ENCODE measurements at places on chromosomes 3 and 15.
A peak's percentile ranks its signal among the peaks of the same experiment; 100 is the strongest.

DNA sequence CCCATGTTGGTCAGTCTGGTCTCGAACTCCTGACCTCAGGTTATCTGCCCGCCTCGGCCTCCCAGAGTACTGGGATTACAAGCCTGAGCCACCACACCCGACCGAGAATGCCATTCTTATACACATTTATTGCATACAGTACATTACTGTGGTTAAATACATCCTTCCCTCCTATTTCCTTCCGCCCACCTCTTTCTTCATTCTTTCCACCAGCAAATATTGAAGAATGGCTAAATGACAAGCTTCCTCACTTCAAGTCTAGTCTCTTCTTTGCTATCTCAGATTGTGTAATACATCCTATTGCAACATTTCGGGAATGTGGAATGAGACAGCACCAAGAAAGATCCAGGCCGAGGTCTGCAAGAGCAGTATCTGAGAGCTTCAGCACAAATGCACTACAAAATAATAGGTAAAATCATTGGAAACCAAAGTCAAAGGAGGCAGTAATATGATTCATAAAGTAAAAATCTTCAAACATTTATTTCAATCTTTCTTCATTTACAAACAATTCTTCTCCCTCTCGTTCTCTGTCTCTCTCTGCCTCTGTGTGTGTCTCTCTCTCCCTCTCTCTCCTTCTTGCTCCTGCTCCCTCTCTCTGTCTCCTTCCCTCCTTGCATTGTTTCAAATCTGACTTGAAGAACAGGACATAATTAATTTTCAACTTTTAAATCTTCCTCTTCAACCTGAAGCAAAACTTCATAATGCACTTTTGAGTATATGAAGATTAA lies 94.7 kb upstream of the TGFBR2 start:
- H3K27ac ChIP-seq: no peak overlapping the region
- DNase-seq: no peak
- no peaks in the 10 kb centered on the region for H3K27me3 ChIP-seq
- H3K4me1 ChIP-seq: peaks cover 16% of the 10 kb centered on the region
- H3K4me3 ChIP-seq: no peak overlapping the region
- no peaks in the 10 kb centered on the region for H3K36me3 ChIP-seq

DNA sequence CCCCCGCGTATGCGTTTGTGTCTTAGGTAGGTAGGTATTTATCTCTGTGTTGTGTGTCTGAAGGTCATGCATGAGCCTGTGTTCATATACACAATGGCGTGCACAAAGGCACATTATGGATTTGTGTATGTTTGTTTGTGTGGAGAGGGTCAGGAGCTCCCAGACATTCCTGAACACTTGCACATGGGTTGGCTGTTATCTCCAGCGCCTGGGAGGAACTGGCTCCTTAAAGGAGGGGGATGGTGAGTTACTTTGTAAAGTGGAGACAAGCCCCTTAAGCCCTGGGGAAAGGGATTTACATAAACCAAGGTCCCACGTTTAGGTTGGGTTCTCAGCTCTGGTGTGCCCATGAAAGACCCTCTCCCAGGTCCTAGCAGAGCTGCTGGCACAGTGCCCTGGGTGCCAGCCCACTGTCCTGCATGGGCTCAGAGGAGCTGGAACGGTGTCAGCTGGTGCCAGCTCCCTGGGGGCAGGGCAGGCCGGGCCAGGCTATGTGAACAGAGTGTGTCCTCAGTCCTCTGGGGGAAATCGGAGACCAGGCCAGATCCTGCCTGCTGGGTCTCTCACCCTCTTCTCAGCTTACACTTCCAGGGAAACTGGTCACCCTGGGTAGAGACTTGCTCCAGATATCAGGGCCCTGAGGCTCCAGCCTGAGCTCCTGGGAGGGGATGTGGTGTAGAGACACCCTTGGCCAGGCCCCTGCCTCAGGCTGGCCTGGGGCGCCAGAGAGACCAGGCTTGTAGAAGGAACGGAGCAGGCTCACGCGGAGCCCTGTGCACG lies 25.1 kb downstream of the SNX33 start:
- H3K27ac ChIP-seq: peak overlapping the region; percentile 31
- H3K4me1 ChIP-seq: no peaks in the 10 kb centered on the region
- no peaks in the 10 kb centered on the region for H3K36me3 ChIP-seq
- DNase-seq: no peak
- no peaks in the 10 kb centered on the region for H3K27me3 ChIP-seq

DNA sequence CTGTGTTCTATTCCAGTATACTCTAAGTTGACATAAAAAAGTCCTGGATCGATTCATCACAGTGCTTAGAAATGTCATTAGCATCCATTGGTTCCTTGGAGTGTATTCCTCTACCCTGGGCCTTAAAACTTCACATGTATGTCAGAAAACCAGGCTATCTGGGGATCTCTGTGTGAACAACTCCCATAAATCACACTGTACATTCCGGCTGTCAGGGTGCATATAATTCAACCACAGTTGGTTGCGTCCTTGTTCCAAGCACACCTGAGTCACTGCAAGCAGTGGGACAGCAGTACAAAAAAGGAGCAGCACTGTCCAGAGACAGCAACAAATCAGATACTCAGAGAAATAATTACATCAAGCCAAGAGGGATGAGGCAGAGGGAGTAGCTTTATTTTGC lies 52.4 kb downstream of the PDZRN3 start:
- H3K4me1 ChIP-seq: no peaks in the 10 kb centered on the region
- no peak overlapping the region for H3K27ac ChIP-seq
- no peak for DNase-seq
- peaks cover 36% of the 10 kb centered on the region for H3K27me3 ChIP-seq

GRCh38 chr3:118495206-118495605 lies 539.4 kb downstream of the IGSF11 start:
- H3K4me1 ChIP-seq: no peaks in the 10 kb centered on the region
- H3K36me3 ChIP-seq: no peaks in the 10 kb centered on the region
- H3K4me3 ChIP-seq: no peak overlapping the region

DNA sequence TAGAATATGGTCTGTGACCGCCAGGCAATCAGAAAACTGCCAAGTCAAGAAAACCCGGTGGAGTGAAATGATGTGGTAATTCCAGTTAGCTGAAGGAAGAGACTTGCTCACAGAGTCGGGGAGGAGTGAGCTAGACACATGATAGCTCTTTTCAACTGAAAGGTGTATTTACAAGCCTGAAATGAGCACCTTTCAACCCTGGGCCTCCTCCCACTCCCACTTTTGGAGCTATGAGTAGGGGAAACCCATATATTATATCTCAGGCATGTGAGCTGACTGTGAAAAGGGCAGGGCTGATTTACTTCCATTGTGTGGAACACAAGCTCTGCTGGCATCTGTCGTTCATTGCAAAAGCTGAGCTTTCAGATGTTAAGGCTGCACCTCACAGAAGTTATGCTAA lies 960.2 kb downstream of the TUSC7 start:
- no peak overlapping the region for H3K4me3 ChIP-seq
- H3K4me1 ChIP-seq: no peaks in the 10 kb centered on the region

DNA sequence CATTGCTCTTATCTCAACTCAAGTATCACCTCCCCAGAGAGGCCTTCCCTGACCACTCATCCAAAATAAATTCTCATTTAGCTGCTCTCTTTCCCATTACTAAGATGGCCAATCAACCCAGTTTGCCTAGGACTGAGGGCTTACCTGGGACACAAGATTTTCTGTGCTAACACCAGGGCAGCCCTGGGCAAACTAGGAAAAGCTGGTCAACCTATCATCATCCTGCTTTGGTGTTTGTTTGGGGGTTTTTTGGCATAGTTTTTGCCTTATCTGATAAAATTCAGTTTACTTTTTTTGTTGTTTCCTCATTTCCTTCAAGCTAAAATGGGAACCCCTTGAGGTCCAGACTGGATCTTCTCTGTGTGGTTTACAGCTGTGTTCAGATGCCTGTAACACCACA lies 131.4 kb upstream of the NR2F2 start:
- peaks cover 12% of the 10 kb centered on the region for H3K27me3 ChIP-seq
- no peak for DNase-seq
- H3K4me3 ChIP-seq: no peak overlapping the region
- H3K27ac ChIP-seq: no peak overlapping the region
- no peaks in the 10 kb centered on the region for H3K36me3 ChIP-seq

DNA sequence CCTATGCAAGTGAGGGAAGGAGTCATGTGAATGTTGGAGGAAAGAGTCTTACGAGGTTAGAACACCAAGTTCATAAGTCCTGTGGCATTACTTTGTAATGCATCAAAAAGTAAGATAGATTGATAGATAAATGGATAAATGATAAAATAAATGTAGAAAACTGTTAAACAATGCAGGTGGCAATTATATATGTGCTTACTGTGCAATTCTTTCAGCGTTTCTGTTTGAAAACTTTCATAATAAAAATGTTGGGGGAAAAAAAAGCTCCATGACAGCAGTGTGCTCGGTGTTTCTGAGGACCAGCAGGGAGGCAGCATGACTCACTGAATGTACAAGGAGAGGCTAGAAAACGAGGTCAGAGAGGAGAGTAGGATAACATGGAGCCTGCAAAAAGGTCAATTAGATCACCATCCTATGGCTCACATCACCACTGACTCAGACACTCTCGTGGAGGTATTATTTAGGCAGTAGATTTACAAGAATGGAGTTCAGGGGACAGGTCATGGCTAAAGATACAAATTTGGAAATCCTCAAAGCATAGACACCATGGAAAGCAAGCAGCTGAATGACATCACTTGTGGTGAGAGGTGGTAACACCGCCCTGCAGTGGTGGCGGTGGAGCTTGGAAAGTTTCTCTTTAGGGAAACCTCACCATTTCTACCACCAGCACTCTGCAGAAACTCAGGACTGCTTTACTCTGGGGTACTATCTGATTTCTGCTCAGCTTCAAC lies 219.8 kb downstream of the CTNNB1 start:
- H3K36me3 ChIP-seq: no peaks in the 10 kb centered on the region
- no peak overlapping the region for H3K4me3 ChIP-seq
- no peak for DNase-seq
- no peaks in the 10 kb centered on the region for H3K27me3 ChIP-seq

- H3K27me3 ChIP-seq: peaks cover 31% of the 10 kb centered on the region
- no peaks in the 10 kb centered on the region for H3K36me3 ChIP-seq
- H3K27ac ChIP-seq: no peak overlapping the region
- no peaks in the 10 kb centered on the region for H3K4me1 ChIP-seq
Measured at GRCh38 chr3:33237439-33237838, 18.8 kb upstream of the SUSD5 start.

- no peaks in the 10 kb centered on the region for H3K36me3 ChIP-seq
- no peak for DNase-seq
- H3K27ac ChIP-seq: no peak overlapping the region
- peaks cover 4% of the 10 kb centered on the region for H3K4me1 ChIP-seq
- H3K27me3 ChIP-seq: no peaks in the 10 kb centered on the region
Measured at GRCh38 chr3:142648950-142649349, 52.8 kb downstream of the PLS1 start.

GRCh38 chr3:167882057-167882667 lies 146.6 kb downstream of the SERPINI1 start:
- peaks cover 8% of the 10 kb centered on the region for H3K27me3 ChIP-seq
- no peak for DNase-seq
- no peaks in the 10 kb centered on the region for H3K36me3 ChIP-seq

GRCh38 chr15:65993236-65993635 lies 123.9 kb downstream of the RAB11A start:
- no peaks in the 10 kb centered on the region for H3K4me1 ChIP-seq
- DNase-seq: no peak
- H3K27ac ChIP-seq: no peak overlapping the region
- H3K36me3 ChIP-seq: no peaks in the 10 kb centered on the region
- H3K27me3 ChIP-seq: peaks cover 44% of the 10 kb centered on the region

- H3K36me3 ChIP-seq: no peaks in the 10 kb centered on the region
- no peaks in the 10 kb centered on the region for H3K4me1 ChIP-seq
- DNase-seq: no peak
- H3K27ac ChIP-seq: no peak overlapping the region
Measured at GRCh38 chr15:87609474-87609873, 647.1 kb downstream of the NTRK3 start.

DNA sequence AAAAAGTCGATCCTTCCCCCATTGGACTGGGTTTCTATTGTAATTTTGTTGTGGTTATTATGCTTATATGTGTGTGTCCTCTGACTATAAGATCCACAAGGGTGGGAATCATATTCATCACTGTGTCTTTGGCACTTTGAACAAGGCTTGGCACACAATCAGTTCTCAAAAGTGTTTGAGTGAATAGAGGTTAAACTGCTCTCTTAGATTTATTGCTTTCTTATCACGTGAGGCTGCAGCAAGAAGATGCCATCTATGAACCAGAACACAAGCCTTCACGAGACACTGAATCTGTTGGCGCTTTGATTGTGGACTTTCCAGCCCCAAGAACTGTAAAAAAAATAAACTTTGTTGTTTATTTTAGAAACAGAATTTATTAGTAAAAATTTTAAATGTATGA lies 295.0 kb upstream of the MDFIC2 start:
- peaks cover 12% of the 10 kb centered on the region for H3K4me1 ChIP-seq
- no peak overlapping the region for H3K4me3 ChIP-seq
- no peaks in the 10 kb centered on the region for H3K36me3 ChIP-seq
- no peak overlapping the region for H3K27ac ChIP-seq
- no peak for DNase-seq
- H3K27me3 ChIP-seq: peaks cover 10% of the 10 kb centered on the region

DNA sequence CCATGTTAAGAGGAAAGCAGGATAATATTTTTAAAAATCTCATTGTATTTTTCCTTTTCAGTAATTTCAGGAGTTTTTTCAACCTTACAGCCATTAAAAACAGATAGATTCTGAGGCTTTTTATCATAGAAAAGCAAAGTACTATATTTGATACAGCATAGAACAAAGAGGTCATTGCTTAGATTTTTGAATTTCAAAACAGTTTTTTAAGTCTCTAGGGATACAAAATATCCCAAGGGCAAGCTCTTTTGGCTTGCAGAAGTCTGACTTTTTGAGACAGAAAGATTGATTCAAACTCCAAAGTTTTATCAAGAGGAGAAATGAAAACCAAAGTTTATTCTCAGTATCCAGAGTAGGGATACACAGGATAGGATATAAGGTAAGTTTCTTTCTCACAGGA lies 49.3 kb upstream of the LEKR1 start:
- H3K4me3 ChIP-seq: no peak overlapping the region
- H3K27ac ChIP-seq: no peak overlapping the region
- no peaks in the 10 kb centered on the region for H3K36me3 ChIP-seq
- peaks cover 4% of the 10 kb centered on the region for H3K27me3 ChIP-seq
- H3K4me1 ChIP-seq: no peaks in the 10 kb centered on the region

- H3K36me3 ChIP-seq: no peaks in the 10 kb centered on the region
- peak overlapping the region; percentile 26 for H3K4me3 ChIP-seq
- peak; percentile 74 for DNase-seq
- peaks cover 12% of the 10 kb centered on the region for H3K4me1 ChIP-seq
Measured at GRCh38 chr3:194255252-194256039, 95.7 kb downstream of the CPN2 start.

DNA sequence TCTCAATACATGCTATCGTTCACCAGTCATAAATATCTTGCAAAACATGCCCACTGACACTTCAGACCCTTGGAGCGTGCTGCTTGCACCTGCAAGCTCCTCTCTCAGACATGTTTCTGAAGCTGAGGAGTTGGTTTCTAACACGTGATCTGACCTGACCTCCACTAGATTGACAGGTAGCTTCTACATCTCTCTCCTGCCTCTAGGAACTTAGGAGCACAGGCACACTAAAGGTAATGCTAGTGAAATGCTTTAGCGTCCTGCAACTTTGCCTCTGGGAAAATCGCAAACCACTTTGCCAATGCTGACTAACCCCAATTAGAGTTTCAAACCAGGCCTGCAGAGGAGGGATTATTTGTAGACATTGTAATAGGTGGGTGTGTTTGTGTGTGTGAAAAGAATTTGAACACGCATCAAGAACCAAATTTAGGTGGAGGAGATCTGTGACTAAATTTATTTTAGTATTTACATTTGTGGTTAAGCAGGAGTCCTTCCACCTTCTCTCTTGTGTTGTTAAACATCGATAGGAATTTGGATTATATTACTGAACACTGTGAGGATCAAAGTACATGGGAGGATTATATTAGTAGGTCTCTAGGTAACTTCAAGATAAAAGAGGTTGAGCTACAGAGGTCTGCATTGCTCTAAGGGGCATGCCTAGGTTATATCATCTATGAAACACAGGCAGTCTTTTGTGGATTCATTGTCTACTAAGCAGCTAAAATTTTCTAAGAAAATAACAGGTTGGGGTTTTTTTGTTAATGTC lies 86.7 kb upstream of the ZBED2 start:
- peaks cover 18% of the 10 kb centered on the region for H3K36me3 ChIP-seq
- no peak for DNase-seq
- no peak overlapping the region for H3K27ac ChIP-seq
- H3K4me1 ChIP-seq: peaks cover 79% of the 10 kb centered on the region

All from activated T-cell treated with anti-CD3 and anti-CD28 coated beads, Interleukin-2, amount 50 U/mL, for 24 hours (primary cell).